Activated CD4-positive, alpha-beta T cell treated with anti-CD3 and anti-CD28 coated beads, Interleukin-2, Interleukin-4, amounts not matched to agents 100 ng/mL and 50 ng/mL, durations not matched to agents 16 hours and 8 hours (primary cell): ENCODE measurements at places on chromosomes 5 and 9.

DNA sequence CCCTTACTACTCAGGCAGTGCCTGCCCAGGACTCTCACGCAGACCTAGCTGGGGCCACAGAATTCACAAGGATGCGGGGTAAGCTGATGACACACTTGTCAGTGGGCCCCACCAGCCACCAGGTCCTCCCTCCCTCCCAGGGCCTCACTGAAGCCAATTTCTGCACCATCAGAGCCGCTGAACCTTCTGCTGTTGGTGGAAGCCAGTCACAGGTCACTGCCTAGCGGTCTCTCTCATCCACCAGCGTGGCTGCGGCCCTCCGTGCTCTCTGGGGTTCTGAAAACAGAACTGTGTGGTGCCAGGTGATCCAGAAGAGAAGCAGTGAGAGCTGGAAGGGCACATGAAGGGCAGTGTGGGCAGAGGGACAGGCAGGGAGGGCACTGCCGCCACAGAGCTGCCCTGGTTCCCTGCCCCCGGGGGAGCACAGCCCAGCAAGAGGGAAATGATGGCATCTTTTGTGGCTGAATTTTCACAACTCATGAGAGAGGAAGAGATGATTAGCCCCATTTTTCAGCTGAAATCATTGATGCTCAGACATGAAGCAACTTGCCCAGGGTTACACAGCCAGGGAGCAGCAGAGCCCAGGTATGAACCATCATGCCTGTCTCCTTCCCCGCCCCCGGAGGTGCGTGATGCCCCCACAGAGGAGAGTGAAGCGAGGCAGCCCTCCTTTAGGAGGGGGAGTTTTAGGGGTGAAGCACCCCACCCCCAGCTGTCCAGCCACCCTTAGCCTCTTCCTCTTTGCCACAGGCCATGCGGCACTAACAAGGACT lies 41.4 kb upstream of the CPLX2 start:
- no peak for DNase-seq

- DNase-seq: no peak
These were observed 151.8 kb upstream of the RASA1 start for GRCh38 chr5:87115839-87116364.

GRCh38 chr9:107546859-107547258 lies 57.3 kb upstream of the KLF4 start:
- no peak for DNase-seq

DNA sequence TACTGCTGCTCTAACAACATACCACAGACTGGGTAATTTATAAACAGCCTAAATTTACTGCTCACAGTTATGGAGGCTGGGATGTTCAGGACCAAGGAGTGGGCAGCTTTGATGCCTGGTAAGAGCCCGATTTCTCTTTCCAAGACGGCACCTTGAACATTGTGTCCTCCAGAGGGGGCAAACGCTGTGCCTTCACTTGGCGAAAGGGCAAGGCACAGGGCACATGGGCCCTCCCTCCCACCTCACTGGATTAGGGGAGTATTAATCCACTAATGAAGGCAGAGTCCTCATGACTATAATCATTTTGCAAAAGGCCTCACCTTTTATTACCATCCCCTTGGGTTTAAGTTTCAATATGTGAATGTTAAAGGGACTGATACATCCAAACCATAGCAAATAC lies 397.7 kb downstream of the TMEM38B start:
- no peak for DNase-seq

DNA sequence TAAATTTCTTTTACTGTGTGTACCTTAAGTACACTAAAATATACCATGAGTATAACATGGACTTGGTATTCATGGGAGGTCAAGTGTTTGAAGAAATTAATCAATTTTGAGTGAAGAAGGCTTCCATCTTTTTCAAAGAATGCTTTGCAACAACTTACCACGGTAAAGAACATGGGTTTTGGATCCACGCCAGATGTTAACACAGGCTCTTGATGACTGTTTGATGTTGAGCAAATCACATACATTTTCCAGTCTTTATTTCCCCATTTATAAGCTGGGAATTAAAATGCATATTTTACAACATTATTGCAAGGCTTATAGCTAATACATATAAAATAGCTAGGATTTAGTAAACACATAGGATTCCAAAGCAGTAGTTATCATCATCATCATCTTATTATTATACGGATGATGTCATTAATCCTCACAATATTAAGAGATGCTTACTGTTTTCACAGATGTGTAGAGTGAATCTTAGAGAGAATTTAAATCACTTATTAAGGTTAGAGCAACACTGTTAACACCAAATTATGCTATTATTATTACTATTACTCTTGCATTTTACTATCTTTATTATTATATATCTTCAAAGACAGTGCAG lies 362.0 kb downstream of the PRELID2 start:
- no peak for DNase-seq
